PC-3 (cell line): ENCODE measurements at places on chromosomes 13 and 19. TPM values are rescaled to one million over a fixed set of nuclear protein-coding genes. Genes with fewer than 3 reads are reported as not detected.

GRCh38 chr13:113041293-113041690 lies 64.3 kb upstream of the F7 start:
- H3K4me1 ChIP-seq, result no peaks in the 10 kb centered on the region
- no peak overlapping the region for H3K4me3 ChIP-seq
- H3K36me3 ChIP-seq, result no peaks in the 10 kb centered on the region
- no peaks in the 10 kb centered on the region for H3K27me3 ChIP-seq
- no peak for DNase-seq

- no peak overlapping the region for H3K27ac ChIP-seq
- no peak overlapping the region for H3K4me3 ChIP-seq
- DNase-seq, result no peak
- H3K4me1 ChIP-seq, result no peaks in the 10 kb centered on the region
- H3K36me3 ChIP-seq, result no peaks in the 10 kb centered on the region
Observed at GRCh38 chr13:74346960-74347359, 212.8 kb upstream of the KLF12 start.

DNA sequence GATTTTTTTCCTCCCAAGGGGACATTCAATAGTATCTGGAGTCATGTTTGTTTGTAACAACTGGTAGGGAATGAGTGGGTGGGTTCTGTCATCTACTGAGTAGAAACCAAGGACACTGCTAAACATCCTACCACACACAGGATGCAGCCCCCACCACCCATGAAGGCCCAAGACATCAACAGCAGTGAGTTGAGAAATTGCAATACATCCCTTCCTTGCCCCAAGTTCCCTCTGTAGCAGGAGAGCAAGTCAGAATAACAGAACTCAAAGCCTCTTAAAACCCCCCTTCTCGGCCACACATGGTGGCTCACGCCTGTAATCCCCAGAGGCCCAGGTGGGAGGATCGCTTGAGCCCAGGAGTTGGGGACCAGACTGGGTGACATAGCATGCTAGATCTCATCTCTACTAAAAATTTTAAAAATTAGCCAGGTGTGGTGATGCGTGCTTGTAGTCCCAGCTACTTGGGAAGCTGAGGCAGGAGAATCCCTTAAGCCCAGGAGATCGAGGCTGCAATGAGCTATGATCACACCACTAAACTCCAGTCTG lies 2.4 kb upstream of the CYP2F1 start:
- no peaks in the 10 kb centered on the region for H3K27me3 ChIP-seq
- H3K36me3 ChIP-seq, result no peaks in the 10 kb centered on the region
- no peak overlapping the region for H3K27ac ChIP-seq
- DNase-seq, result no peak
- no peaks in the 10 kb centered on the region for H3K4me1 ChIP-seq

DNA sequence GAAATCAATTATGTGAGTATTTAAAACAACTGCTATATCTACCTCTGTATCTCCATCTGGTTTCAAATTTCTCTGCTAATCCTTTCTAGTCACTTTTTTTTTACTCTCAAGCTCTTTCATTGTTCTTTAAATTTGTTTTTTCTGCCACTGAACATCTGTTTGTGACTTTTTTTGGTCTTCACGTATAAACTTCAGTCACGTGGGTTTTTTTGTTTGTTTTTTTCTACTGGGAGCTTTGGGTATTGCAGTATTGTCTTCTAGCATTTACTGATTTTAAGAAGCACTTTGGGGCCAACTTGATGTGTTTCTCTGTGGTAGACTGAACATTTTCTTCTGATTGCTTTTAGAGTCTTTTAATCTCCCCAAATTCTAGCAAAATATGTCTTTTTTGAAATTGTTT lies 262.6 kb upstream of the RXFP2 start:
- no peak overlapping the region for H3K4me3 ChIP-seq
- no peak for DNase-seq
- H3K27me3 ChIP-seq, result 0 out of 2 replicates have a peak, but pooled peaks cover 2% of the 10 kb centered on the region
- H3K27ac ChIP-seq, result no peak overlapping the region
- no peaks in the 10 kb centered on the region for H3K4me1 ChIP-seq

- no peak overlapping the region for H3K27ac ChIP-seq
- no peaks in the 10 kb centered on the region for H3K27me3 ChIP-seq
- no peaks in the 10 kb centered on the region for H3K4me1 ChIP-seq
- peaks cover 2% of the 10 kb centered on the region; the same call in 1 of the 2 replicates for H3K36me3 ChIP-seq
- DNase-seq, result no peak
Observed at GRCh38 chr19:4357095-4357797, 13.9 kb downstream of the MPND start.

- peaks cover 31% of the 10 kb centered on the region for H3K4me1 ChIP-seq
- peak overlapping the region; percentile 26 for H3K27ac ChIP-seq
- no peaks in the 10 kb centered on the region for H3K27me3 ChIP-seq
- no peaks in the 10 kb centered on the region for H3K36me3 ChIP-seq
- peak overlapping the region; percentile 96 for H3K4me3 ChIP-seq
Observed at GRCh38 chr13:33349986-33350826, 64.7 kb upstream of the STARD13 start.

DNA sequence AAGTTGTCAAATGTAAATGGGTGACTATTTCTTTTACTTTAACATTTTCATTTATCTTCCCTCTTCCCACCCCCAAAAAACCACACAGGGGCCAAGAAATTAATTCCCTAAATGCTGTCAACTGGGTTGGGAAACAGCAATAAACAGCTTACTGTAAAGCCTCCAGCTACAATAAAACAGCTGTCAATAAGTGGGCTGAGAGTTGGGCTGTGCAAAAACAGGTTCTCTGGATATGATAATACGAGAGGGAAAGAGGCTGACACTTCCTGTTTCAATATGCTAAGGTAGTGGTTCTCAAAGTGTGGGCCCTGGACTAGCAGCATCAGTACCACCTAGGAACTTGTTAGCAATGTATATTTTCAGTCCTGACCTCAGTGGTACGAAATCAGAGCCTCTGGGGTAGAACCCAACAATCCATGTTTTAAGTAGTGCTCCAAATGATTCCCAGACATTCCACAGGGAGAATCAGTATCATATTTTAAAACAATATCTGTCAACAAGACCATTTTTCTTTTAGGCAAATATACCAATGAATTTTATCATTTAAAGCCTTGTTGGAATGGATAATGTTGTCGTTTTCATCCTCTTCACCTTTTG lies 8.4 kb downstream of the PCDH9 start:
- no peak overlapping the region for H3K4me3 ChIP-seq
- peaks cover 13% of the 10 kb centered on the region for H3K4me1 ChIP-seq
- H3K27ac ChIP-seq, result no peak overlapping the region
- no peak for DNase-seq

- H3K27ac ChIP-seq, result no peak overlapping the region
- peaks cover 7% of the 10 kb centered on the region for H3K4me1 ChIP-seq
- no peaks in the 10 kb centered on the region for H3K27me3 ChIP-seq
- no peaks in the 10 kb centered on the region for H3K36me3 ChIP-seq
- H3K4me3 ChIP-seq, result no peak overlapping the region
- no peak for DNase-seq
Observed at GRCh38 chr13:23516190-23516589, 54.0 kb upstream of the TNFRSF19 start.

- no peaks in the 10 kb centered on the region for H3K4me1 ChIP-seq
- H3K27me3 ChIP-seq, result no peaks in the 10 kb centered on the region
- H3K4me3 ChIP-seq, result no peak overlapping the region
- H3K27ac ChIP-seq, result no peak overlapping the region
Observed at GRCh38 chr13:58266271-58266670, 634.7 kb downstream of the PCDH17 start.

DNA sequence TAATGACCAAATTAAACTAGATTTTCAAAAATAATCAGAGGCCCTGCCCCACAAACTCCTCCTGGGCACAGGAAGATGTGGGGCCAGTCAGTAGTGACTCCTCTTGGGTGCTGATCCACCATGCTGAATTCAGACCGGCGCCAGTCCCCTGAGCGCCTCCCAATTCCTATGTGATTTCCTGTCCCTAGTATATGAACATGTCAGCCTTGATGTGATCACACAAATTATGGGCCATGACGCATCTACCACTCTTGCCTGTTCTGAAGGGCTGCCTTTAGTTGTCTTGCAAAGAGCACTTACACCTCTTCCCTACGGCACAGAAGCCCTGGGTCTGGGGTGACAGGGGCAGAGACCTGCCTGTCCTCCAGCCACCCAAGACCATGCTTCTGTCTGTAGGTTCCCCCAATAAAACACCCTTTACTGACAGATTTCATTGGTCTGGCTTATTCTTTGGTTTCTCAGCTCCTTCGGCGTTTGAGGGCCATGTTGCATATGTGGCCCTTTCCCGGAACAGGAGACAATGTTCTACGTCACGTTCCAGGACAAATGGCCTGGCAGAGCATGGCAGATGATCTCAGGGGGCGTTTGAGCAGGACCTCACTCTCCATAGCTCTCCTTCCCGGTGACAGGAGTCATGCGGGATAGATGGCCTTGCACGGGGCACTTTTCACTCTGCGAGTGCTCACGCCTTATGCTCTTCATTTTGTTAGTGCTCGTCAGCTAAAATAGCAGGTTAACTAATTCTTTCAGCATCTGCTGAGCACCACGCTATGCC lies 5.6 kb upstream of the ATP11A start:
- no peaks in the 10 kb centered on the region for H3K27me3 ChIP-seq
- no peaks in the 10 kb centered on the region for H3K36me3 ChIP-seq
- no peak overlapping the region for H3K27ac ChIP-seq
- no peak for DNase-seq
- H3K4me1 ChIP-seq, result no peaks in the 10 kb centered on the region

GRCh38 chr19:41882568-41883462 lies at the start of gene ARHGEF1:
Gene ARHGEF1, plus strand, starts transcription at chr19:41883184. Its CDS starts 4,899 bp downstream, at chr19:41888083.
- H3K36me3 ChIP-seq, result no peaks in the 10 kb centered on the region
- peak; percentile 35 for DNase-seq
- no peaks in the 10 kb centered on the region for H3K27me3 ChIP-seq
- H3K4me3 ChIP-seq, result peak within 1 kb of the TSS; percentile 98
- H3K27ac ChIP-seq, result peak within 1 kb of the TSS; percentile 25

- no peak overlapping the region for H3K27ac ChIP-seq
- H3K27me3 ChIP-seq, result no peaks in the 10 kb centered on the region
- no peak overlapping the region for H3K4me3 ChIP-seq
- no peaks in the 10 kb centered on the region for H3K36me3 ChIP-seq
- no peak for DNase-seq
- no peaks in the 10 kb centered on the region for H3K4me1 ChIP-seq
Observed at GRCh38 chr19:30431591-30431990, 59.4 kb downstream of the ZNF536 start.

GRCh38 chr13:101408154-101408553 lies 8.2 kb downstream of the NALCN start:
- peaks cover 22% of the 10 kb centered on the region for H3K4me1 ChIP-seq
- no peaks in the 10 kb centered on the region for H3K27me3 ChIP-seq
- H3K36me3 ChIP-seq, result no peaks in the 10 kb centered on the region
- H3K4me3 ChIP-seq, result no peak overlapping the region
- no peak for DNase-seq
- H3K27ac ChIP-seq, result no peak overlapping the region

DNA sequence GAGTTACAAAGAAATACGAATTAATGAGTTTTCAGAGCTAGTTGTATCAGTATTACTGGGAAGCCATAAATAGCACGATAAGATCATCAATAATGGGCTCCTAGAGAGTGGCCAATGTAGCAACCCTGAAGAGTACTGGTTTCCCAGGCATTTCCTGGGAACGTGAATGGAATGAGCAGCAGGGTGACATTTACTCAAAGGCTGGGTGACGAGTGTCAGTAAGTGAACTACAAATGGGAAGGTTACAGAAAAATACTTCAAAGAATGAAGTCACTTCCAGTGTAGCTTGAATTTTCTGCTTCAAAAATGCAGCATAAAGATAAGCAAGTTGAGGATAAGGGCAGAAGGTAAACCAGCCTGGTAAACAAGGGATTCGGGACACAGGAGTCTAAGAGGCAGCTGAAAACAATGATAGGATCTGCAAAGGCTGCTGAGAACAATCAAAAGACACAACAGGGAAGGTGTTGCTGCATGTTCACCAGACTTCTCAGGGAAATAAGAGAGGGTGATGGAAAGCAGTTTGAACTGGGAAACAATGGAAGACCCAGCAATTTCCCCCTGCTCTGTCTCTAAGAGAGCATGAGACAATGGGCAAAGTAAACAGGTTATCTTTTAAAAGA lies 48.6 kb upstream of the POSTN start:
- no peak overlapping the region for H3K4me3 ChIP-seq
- no peak for DNase-seq
- no peaks in the 10 kb centered on the region for H3K36me3 ChIP-seq

GRCh38 chr19:41887711-41888382 lies 4.9 kb downstream of the ARHGEF1 start:
- peak overlapping the region; percentile 87 for H3K27ac ChIP-seq
- peaks cover 6% of the 10 kb centered on the region for H3K36me3 ChIP-seq
- H3K4me1 ChIP-seq, result peaks cover 32% of the 10 kb centered on the region
- peak; percentile 95 for DNase-seq
- peak overlapping the region; percentile 41 for H3K4me3 ChIP-seq

DNA sequence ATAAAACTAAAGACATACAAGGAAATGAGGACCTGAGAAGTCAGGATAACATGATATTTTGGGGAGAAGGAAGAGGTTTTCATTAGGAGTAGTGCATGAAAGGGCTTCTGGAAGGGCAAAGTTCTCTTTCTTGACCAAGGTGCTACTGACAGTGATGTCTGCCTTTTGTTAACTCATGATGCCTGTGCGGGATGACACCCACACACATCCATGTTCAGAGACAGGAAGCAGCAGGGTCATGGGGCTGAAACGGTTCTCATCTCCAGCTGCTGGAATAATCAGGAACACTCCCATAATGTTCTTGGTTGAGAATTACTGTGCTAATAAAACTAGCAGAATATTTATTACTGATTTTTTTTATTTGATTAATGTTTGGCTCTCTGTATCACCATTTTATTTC lies 29.1 kb downstream of the KCNC3 start:
- no peak overlapping the region for H3K4me3 ChIP-seq
- DNase-seq, result no peak
- no peaks in the 10 kb centered on the region for H3K27me3 ChIP-seq
- peaks cover 17% of the 10 kb centered on the region for H3K4me1 ChIP-seq
- H3K36me3 ChIP-seq, result peaks cover 3% of the 10 kb centered on the region; the same call in 1 of the 2 replicates

DNA sequence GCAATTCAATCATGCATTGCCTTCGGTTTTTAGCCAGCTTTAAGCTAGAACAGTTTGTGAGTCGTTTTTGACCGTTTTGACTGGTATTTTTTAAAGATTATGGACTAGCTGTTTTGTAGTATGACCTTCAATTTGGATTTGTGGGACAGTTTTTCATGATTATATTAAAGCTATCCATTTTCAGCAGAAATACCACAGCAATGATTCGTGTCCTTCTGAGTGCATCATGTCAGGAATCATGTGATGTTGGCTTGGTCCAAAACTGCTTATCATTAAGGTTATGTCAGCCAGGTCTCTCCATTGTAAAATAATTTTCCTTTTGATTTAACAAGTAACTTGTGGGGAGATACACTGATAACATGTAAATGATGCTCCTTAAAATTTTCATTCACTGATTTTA lies 229.0 kb downstream of the POSTN start:
- 0 out of 2 replicates have a peak, but pooled peaks cover 4% of the 10 kb centered on the region for H3K27me3 ChIP-seq
- H3K4me1 ChIP-seq, result no peaks in the 10 kb centered on the region
- no peak overlapping the region for H3K4me3 ChIP-seq
- H3K27ac ChIP-seq, result no peak overlapping the region

GRCh38 chr13:103625194-103625593 lies 559.0 kb upstream of the SLC10A2 start:
- H3K4me3 ChIP-seq, result no peak overlapping the region
- H3K4me1 ChIP-seq, result no peaks in the 10 kb centered on the region
- H3K36me3 ChIP-seq, result no peaks in the 10 kb centered on the region
- no peak overlapping the region for H3K27ac ChIP-seq
- no peaks in the 10 kb centered on the region for H3K27me3 ChIP-seq

Gene GPR12
- total RNA-seq, result not detected in 2 replicates

Gene LATS2
- total RNA-seq, result 11.0 and 11.1 TPM in 2 replicates

Gene FUT3
- 7.7 and 7.8 TPM in 2 replicates for total RNA-seq

Gene CACNG7
- total RNA-seq, result not detected in 2 replicates

Gene FRY
- 0.29 and 1.3 TPM in 2 replicates for total RNA-seq
